Activated naive CD4-positive, alpha-beta T cell treated with anti-CD3 and anti-CD28 coated beads, Interleukin-2, amount 10 ng/mL, durations not matched to agents 5 hours and 36 hours (primary cell): ENCODE measurements at places on chromosomes 6 and 20. TPM values are rescaled to one million over a fixed set of nuclear protein-coding genes. Genes with fewer than 3 reads are reported as not detected.

The GNMT gene
- 0.94 TPM for total RNA-seq

The PGC gene
- total RNA-seq, result not detected

The FLRT3 gene
- not detected for total RNA-seq

The MAS1 gene
- not detected for total RNA-seq

The PTCRA gene
- not detected for total RNA-seq
